A673 (cell line): ENCODE measurements at places on chromosomes 12 and 14. TPM values are rescaled to one million over a fixed set of nuclear protein-coding genes. Genes with fewer than 3 reads are reported as not detected.

DNA sequence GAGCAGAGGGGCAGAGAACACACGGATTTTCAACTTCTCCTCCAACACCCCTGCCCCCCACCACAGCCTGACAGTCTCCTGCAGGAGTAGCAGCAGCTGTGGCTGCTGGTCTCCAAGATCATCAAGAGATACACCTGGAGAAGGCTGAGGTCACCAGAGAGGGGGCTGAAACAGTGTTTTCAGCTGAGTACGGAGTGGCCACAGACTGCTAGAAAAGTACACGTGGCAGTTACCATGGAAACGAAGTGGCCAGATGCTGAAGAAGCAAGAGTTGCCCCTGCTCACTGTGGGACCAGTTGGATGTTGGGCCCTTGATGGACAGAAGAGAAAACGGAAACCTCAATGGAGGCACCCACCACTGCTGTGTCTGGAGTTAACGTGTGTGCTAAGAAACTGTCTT, 4.9 kb upstream of the DIABLO start:
- no peak for DNase-seq

DNA sequence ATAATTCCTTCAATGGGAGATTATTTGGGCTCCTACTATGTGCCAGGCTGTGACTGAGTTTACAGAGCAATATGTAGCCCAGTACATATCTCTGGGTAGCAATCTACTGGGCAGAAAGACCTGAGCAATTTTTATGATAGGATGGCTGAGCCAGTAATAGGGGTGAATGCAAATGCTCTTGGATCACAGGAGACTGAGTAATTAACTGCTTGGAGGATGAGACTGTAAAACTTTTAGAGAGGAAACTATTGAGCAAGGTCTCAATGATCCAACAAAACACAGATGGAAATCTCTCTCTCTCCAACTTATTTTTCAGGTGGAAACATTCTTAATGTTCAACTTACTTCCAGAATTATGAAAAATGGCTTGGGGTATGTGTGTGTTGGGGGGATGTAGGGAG, 402.2 kb downstream of the AEBP2 start:
- no peak for DNase-seq

DNA sequence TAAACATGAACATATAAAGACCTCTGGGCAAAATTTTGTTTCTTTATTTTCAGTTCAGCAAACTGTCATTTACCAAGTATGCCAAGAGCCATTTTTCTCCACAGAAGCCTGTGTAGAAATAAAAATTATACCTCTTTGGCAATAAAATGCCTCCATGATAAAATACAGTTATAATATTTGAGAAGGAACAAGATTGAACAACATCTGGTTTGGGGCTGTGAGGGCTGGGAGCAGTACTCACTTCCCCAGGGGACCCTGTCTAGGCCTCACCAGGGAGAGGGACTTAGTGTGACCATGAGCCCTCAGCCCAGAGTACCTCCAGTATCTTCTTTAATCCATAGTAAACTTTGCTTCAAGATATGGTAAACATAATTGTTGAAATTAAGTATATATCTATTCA, 65.1 kb downstream of the DAAM1 start:
- no peak for DNase-seq

- DNase-seq = no peak
Measured at GRCh38 chr12:115070313-115070712, 386.3 kb upstream of the TBX3 start.

DNA sequence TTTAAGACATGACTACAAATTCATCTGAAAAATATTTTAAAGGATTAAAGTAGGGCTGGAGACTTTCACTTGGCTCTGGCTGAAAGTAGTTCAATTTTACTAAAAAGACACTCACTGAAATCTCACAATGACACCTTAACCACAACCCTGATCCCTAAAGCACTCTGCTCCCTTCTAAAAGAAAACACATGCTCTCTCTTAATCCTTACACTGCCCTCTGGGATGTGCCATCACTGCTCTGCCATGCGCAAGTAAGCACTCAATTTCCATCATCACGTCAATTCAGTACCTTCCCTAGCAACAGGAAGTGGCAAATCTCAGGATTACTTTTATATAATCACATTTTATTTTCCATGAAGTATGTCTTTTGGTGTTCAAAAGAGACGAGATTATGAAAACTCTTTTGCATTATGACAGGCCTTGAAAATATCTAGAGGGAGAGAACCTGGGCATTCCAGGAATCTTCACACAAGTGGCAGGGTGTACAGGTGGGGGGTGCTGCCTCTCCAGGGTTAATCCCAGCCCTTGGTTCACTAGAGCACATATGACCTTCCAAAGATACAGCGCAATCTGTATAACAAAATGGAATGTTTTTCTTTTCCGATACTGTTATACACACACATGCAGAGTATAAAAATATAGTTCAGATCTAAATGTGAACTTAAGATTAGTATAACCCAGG, 7.3 kb downstream of the ATG14 start:
- no peak for DNase-seq

GRCh38 chr14:75559451-75560222, 18.8 kb upstream of the FLVCR2 start:
- peak; percentile 14 for DNase-seq

DNA sequence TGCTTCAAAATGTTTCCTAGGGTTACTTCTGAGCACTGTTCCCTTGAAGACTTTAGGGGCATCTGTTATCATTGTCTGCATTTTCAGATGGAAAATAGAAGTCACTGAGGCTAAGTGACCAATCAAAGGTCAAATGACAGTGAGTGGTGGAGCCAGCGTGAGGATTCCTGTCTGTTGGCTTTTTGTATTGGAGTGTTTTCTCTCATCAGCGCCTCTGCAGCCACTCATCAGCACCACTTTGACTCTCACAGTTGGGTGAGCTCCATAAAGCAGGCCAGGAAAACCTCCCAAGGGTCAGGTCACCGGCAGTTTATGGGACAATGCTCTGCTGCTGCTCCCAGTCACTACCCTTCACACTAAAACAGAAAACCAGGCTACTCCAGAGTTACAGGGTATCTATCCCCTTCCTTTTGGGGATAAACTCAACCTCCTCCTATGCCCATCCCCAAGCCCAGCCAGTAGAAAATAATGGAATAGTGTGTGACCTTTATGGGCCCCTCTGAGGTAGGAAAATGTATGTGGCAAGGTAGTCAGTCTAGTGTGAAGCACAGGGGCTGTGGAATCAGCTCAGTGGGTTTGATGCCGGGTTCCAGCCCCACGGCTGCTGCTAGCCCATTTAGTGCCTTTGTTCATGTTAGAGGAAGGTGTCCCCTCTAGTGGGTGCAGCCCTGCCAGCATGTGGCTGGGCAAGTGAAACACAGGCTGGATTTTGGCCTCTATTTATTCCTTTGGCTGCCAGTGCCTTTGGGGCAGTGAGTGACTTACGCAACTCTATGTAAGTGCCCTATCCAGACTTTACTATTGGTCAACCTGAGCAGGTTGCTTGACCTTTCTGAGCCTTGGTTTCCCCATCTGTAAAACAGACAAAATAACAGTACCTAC, 133.8 kb upstream of the CPM start:
- no peak for DNase-seq

GRCh38 chr14:99395909-99396530, 84.6 kb downstream of the SETD3 start:
- no peak for DNase-seq

DNA sequence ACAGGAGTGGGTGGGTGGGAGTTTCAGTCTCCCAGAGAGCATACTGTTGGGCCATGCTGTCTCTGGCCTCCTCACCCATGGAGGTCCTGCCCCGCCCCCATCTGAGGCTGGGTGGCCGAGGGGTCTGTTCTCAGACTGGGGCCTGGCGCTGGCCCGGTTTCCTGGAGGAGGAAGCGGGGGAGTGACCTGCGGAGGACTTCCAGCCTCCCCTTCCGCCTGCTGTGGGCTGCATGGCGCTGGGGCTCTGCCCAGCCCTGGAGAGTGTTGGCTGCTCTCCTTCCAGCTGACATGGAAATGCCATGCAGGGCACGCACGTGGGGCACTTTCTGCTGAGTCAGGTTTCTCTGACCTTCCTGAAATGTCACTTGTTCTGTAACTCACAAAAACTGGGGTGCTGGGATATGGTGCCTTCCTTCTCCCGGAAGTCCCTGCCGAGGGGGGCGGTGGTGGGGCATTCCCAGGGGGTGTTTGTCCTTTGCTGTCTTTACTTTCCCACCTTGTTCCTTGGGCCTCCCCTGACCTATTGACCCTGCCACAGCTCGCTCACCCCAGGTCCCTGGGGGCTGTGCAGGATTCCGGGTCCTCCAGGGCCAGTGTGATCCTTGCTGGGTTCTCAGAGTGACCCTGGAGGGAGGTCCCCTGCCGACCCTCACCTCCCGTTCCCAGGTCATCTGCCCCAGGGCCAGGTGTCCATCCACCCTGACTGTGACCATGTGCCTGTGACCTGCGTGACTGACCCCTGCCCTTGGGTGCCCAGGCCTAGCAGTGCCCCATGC, 23.6 kb downstream of the PACS2 start:
- DNase-seq = no peak

GRCh38 chr12:66984962-66985361, 284.2 kb upstream of the CAND1 start:
- no peak for DNase-seq

GRCh38 chr12:105676694-105677093, 346.2 kb downstream of the C12orf75 start:
- no peak for DNase-seq

DNA sequence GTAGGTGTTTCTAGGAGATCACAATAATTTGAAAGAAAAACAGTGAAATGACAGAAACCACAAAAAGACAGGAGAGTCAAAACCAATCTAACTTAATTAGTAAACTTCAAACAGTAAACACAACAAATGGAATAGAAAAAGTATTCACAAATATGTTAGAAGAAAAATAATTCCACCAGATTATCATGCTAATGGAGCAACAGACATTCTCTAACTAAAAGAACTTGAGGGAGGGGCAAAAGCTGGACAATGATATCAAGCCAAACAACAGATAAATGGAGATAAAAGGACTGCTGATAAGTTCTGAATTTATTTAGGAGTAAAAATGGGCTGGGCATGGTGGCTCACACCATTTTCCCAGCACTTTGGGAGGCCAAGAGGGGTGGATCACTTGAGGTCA, 28.7 kb downstream of the CRY1 start:
- DNase-seq = no peak

GRCh38 chr12:132489078-132489601, 811 bp upstream of the FBRSL1 start:
- DNase-seq = no peak

DNA sequence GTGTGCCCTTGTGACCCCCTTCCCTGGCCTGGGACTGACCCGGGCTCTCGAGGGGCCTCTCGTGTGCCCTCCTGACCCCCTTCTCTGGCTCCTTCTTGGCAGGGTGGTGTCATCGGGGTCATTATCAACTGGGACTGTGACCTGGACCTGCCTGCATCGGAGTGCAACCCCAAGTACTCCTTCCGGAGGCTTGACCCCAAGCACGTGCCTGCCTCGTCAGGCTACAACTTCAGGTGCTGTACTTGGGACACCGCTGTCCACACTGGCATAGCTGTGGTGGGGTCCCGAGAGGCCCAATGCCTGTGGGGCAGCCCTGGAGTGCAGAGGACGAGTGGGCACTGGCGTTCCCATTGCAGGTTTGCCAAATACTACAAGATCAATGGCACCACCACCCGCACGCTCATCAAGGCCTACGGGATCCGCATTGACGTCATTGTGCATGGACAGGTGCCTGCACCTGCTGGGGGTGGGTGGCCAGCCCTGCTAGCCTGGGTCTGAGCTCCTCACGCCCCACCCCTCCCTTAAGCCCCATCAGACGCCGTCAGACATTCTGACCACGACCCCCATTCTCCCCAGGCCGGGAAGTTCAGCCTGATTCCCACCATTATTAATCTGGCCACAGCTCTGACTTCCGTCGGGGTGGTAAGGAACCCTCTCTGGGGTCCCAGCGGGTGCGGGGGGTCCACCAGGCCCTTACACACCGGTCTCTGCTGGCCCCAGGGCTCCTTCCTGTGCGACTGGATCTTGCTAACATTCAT, 2.5 kb downstream of the P2RX2 start:
- no peak for DNase-seq

GRCh38 chr12:124832856-124833255, 30.8 kb downstream of the SCARB1 start:
- DNase-seq = no peak

GRCh38 chr14:34472706-34473279, 10.8 kb upstream of the SPTSSA start:
- DNase-seq = no peak

GRCh38 chr12:76032043-76032981, 736 bp upstream of the PHLDA1 start:
- DNase-seq = peak; percentile 36

- peak; percentile 75 for DNase-seq
Measured at GRCh38 chr14:105203057-105203531, 22.0 kb upstream of the NUDT14 start.

GRCh38 chr14:94423453-94424056, 29.0 kb downstream of the SERPINA11 start:
- peak; percentile 77 for DNase-seq

GRCh38 chr12:109706747-109707469, 6.7 kb upstream of the FAM222A start:
- no peak for DNase-seq

DNA sequence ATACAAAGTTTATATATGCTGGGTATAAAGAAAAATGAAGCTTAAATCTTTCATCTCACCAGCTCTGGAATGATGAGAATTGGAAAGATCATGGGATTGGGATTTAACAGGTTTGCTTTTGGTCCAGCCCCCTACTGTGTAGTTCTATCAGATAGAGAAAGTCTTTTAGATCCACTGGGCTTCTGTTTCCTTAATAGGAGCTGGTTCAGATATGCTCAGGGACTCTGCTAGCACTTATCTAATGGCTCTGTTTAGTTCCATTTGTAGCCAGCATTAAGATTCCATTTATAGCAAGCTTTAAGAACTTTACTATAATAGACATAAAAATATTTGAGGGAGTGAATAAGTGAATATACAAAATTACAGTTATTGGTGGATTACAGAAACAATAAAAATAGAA, 42.6 kb downstream of the UTP20 start:
- DNase-seq = no peak

GRCh38 chr14:96479435-96480146, 22.6 kb upstream of the PAPOLA start:
- DNase-seq = peak; percentile 50

DNA sequence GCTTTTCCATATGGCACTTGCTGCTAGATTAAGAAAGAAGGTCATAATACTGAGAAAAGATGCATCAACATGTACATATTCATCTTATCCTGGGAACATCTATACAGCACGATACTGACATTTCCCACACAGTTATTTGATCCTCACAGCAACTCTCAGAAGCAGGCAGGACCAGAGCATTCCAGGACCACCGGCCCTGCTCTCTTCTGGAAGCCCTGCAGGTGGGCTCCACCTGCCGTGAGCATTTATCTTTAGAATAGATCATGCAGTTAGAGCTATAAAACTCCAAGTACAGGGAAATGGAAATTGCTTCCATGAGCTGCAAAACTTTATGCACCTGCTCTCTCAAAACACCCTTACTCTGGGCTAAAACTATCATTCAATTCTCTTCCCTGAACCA, 5.5 kb upstream of the BDKRB1 start:
- no peak for DNase-seq

Gene BCL11B
- 80.6 and 81.3 TPM in 2 replicates for total RNA-seq

Gene AHSA1
- total RNA-seq = 276 and 375 TPM in 2 replicates

Gene RIPK3
- total RNA-seq = not detected in 2 replicates

Gene CCDC38
- total RNA-seq = 0.24 and 0.26 TPM in 2 replicates

Gene KLRF1
- total RNA-seq = not detected in 2 replicates

Gene AKAP5
- 2.2 and 2.6 TPM in 2 replicates for total RNA-seq

Gene P2RX2
- total RNA-seq = 0.17 TPM in 1 of 2 replicates, not detected in the other

Gene PTPRB
- not detected in 2 replicates for total RNA-seq

Gene PLEKHG7
- total RNA-seq = not detected in 2 replicates
